ENCODE measurements at places on chromosomes 2 and 18.

DNA sequence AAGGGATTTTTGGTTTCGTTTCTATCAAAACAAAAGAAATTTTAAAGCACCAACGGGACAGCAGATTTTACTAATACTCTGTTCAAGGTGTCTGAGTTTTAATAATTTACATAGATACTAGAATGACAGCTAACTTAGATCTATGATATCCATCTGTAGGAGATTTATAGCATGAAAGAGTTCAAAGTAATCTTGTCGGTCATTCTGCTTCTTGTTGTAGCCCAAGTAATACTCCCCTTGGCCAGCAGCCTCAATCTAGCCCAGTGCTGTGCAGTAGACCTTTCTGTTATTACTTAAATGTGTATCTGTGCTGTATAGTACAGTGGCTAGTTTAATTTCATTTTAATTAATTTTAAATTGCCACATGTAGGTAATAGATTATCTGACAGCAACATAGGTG is 44.7 kb downstream of the ANKRD12 start:
- no peak for DNase-seq

- no peak for DNase-seq
Observed at GRCh38 chr2:52423111-52423510, 1344.5 kb upstream of the CHAC2 start.

- peak; percentile 52 for DNase-seq
Observed at GRCh38 chr18:48037481-48038271, 107.2 kb upstream of the SMAD2 start.

GRCh38 chr2:69227716-69228115 is 159.3 kb downstream of the GFPT1 start:
- no peak for DNase-seq

All from RPMI8226 (cell line).